ENCODE measurements at places on chromosomes 16 and 17.

- DNase-seq: no peak
These were observed 43.9 kb upstream of the BHLHA9 start for GRCh38 chr17:1226308-1226707.

GRCh38 chr17:13329421-13329820 is 272.3 kb downstream of the HS3ST3A1 start:
- DNase-seq: no peak

DNA sequence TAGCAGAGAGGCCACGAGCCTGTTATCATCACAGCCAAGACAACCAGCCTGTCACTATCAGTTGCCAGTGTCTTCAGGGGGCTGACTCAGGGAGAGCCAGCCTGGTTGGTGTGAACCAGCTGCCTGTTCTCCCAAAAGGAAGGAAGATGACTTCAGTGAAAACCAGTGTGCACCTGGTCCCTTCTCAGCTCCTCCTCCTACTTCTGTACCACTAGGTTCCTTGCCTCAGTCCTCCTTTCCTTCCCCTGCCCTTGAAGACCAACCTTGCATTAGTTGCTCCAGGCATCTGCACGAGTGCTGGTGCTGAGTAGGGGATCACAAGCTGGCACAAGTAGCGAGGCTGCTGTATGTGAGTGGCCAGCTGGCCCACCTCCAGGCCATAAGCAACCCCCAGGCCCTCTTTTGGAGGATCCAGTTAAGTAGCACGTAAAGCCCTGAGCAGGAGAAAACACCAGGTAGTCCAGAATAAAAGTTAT is 8.5 kb downstream of the TUBG1 start:
- DNase-seq: no peak

DNA sequence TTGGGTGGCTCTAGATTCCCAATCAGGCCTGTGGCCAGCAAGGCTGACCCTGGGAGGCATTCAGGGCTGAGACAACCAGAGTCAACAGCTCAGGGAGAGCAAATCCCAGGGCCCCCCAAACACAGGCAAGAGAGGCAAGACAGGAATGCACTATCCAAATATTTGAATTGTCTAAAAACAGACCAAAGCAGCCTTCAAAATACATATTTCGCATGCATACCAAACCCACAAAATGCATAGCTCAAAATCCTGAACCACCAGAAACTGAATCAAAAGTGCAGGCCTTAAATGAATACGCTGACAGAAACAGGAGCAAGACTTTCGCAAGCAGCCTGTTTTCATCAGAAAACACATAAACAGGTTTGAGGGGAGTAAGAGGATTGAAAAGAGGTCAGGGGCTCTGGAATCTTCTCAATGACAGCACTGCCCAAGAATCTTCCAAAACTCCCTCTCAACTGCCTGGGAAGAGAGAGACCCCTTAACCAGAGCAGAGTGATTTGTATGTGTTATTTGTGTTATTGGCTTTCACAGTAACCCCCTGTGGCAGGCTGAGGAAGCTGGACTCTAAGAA is 213.6 kb upstream of the CDH5 start:
- DNase-seq: no peak

GRCh38 chr16:52843381-52843780 is 209.3 kb downstream of the CHD9NB start:
- DNase-seq: no peak

All from NCI-H2081 treated with DMSO at 0.1 percent for 48 hours (cell line).